ENCODE measurements at places on chromosomes 4 and X.

- DNase-seq, result no peak
Measured at GRCh38 chrX:96361844-96362243, 322.8 kb upstream of the DIAPH2 start.

- DNase-seq, result no peak
Measured at GRCh38 chr4:125268068-125268755, 46.5 kb upstream of the FAT4 start.

- DNase-seq, result no peak
Measured at GRCh38 chrX:132015875-132016274, 7.2 kb upstream of the STK26 start.

DNA sequence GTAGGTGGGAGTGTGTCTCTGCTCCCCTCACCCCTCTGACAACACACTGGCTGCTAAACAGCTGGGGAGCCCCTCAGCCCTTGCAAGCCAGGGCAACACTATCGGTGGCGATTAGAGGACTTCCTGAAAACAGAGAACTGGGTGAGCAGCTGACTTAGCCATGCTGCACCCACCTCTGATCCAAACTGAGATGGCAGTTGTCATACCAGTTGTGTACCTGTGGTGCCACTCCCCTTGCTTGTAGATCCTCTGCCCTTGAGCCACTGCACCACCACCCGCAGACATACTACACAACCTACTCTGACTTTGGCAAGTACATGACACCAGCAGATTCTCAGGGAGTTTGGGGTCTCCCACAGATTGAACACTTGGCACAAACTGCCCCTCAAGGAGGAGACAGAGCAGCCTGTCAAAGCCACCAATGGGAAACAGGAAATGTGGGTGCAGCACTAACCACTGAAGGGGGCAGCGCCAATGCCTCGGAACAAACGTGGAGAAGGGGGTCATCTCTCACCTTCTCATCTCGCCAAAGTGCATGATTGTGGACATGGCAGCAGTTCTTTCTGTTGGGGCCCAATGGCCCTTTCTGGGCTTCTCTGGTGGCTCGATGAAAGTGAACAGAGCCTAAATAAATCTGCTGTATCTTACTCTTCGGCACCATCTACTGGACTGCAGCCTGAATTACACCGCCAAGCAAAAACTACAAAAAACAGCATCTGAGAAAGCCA, 119.8 kb downstream of the NEK1 start:
- peak; percentile 20 for DNase-seq

- no peak for DNase-seq
Measured at GRCh38 chr4:10104991-10105276, 11.7 kb downstream of the WDR1 start.

- no peak for DNase-seq
Measured at GRCh38 chr4:177187371-177187770, 122.3 kb upstream of the NEIL3 start.

DNA sequence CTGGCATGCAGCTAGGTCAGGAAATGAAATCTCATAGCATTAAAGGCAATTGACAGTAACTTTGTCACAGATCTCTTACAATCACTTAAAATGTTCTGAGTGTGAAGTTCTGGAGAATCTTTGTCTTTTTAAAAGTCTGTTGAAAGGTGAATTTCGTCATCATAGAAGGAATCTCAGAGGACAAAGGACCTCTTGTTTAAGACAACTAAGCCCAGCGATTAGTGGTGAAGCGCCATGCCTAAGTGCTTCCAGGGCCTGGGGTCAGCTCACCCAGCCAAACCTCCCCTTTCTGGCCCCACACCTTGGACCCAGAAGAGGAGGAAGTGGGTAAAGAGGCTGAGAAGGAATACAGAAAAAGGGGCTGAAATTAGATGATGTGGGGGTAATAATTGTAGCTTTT, 8.5 kb downstream of the FRMD7 start:
- no peak for DNase-seq

GRCh38 chr4:170202721-170203120, 113.0 kb upstream of the AADAT start:
- DNase-seq, result no peak

- DNase-seq, result no peak
Measured at GRCh38 chrX:102669526-102669925, 18.2 kb downstream of the GPRASP1 start.

DNA sequence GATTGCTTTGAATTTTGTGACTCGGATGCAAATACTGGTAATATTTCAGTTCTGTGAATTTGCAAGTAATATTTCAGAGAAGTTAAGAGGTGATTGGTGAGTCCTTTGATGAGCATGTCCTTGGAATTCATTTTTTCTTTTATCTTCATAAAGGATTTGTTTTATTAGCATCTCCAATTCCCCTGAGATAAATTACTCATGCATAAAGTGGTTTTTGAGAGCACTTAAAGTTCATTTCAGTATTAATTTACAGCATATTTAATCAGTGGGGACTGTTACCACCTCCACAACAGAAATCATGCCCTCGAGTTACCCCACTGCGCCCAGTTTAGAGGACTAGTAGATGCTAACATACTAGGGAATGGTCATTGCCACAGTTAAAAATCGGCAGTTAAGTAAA, 65.0 kb downstream of the ZFX start:
- DNase-seq, result no peak

- no peak for DNase-seq
Measured at GRCh38 chr4:77179519-77179918, 22.5 kb downstream of the CCNG2 start.

GRCh38 chr4:181860157-181860556, 383.0 kb upstream of the TENM3 start:
- DNase-seq, result no peak

DNA sequence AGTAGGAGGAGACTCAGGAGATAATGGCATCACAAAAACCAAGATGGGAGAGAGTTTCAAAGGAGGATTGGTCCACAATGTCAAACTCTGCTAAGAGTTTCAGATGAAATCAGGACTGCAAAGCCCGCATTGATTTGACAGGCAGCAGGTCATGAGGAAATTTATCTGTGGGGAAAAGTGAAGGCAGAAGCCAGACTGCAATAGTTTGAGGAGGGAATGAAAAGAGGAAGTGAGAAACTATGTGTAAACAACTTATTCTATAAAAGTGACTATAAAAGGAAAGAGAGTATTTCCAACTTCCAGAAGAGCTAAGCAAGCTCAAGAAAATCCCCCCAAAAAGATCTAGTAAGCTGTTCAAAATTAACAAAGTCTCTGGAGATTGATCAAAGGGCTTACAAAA, 66.3 kb upstream of the DGKK start:
- no peak for DNase-seq

DNA sequence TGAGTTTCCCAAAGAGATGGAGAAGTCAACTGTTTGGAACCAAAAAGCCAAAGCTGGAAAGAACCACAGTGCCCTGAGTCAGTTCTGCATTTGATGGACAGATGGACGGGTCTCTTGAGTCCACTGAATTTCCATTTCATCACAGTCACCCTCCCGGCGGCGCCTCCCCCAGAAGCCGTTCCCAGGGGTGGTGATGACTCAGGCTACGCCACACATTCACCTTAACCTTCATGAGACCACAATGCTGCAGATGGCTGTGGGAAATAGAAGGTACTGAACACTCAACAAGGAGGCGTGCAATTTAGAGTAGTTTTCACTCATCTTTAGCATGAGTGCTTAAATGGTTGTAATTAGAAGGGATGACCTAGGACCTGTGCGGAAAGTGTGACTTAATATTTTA, 61.3 kb downstream of the STOX2 start:
- no peak for DNase-seq

- no peak for DNase-seq
Measured at GRCh38 chr4:129468624-129469023, 372.7 kb downstream of the C4orf33 start.

DNA sequence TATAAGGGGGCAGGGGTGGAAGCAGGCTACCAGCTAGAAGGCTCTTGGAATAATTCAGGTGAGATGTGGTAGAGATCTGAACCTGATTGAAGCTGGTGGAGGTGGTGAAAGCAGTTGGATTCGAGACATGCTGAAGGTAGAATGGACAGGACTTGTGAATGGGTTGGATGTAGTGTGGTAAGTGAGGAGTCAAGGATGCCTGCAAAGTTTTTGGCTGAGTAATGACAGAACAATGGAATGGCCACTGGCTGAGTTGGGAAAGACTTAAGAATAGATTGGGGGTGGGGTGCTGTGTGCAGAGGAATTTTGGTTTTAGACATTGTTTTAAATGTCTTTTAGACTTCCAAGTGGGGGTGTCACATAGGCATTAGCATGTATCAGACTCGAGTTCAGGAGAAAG, 33.5 kb downstream of the HPF1 start:
- no peak for DNase-seq

DNA sequence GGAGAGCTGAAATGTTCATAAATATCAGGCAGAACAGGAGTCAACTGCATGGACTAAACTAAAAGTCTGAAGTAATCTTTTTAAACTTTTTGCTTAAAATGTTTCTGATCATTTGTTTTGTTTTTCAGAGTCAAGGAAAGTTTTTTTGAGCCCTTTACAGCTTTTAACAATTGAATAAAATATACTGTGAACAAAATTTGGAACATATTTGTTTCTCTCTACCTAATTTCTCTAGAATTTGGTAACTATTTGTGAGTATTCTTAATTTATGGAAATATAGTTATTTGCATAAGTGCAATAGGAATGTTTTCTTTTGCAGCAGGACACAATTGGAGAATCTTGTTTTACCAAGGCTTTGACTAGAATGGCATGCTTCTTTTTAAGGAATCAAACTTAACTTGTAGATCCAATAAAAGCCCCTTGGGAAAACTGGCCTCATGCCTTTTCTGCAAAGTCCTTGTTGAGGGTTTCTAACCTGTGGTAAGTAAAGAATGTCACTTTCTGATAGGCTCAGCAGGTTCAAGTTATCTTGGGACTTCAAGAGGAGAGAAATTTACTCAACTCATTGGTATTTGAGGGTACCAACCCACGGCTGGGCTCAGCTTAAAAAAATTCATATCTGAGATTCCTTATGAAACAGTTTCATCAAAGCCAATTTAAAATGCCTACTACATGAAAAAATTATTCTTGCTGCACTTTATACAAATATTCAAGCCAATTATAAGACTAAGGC, 91.5 kb downstream of the UPRT start:
- no peak for DNase-seq

- DNase-seq, result no peak
Measured at GRCh38 chr4:7426525-7427171, 8.1 kb downstream of the PSAPL1 start.

- no peak for DNase-seq
Measured at GRCh38 chr4:174429701-174430410, 92.4 kb downstream of the HPGD start.

DNA sequence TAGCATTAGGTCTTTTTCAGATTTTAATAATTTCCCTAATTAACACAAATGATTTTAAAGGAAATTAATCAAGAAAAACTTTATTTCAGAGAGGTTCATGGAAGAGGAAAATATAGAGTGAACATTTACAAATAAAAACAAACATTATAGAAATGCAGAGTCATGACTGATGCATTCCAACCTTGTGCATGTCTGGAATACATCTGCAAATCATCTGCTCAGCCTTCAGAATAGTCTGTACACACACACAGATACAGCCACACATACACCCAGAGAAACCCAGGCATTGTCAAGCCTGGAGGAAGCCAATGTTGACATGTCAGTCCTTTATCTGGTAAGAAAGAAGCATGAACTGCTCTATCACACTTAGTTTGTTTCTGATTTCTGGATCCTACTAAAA, 61.3 kb upstream of the NFKB1 start:
- DNase-seq, result no peak

DNA sequence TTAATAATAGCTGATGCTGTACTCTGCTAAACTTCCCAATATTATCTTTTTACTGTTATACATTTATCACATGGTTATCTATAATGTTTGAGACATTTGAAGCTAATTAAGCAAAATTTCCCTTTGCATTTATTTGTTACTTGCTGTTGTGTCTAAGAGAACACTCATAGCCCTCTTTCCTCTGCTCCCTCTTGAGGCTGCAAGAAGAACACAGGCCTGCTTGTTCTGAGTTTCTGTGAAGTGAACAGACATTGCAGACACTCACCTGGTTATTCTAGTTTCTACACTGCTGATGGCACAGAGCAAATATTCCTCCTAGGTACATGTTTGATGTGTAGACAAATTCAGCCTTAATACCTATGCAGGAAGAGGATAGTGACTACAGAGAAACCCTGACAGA, 367.8 kb downstream of the GASK1B start:
- no peak for DNase-seq

DNA sequence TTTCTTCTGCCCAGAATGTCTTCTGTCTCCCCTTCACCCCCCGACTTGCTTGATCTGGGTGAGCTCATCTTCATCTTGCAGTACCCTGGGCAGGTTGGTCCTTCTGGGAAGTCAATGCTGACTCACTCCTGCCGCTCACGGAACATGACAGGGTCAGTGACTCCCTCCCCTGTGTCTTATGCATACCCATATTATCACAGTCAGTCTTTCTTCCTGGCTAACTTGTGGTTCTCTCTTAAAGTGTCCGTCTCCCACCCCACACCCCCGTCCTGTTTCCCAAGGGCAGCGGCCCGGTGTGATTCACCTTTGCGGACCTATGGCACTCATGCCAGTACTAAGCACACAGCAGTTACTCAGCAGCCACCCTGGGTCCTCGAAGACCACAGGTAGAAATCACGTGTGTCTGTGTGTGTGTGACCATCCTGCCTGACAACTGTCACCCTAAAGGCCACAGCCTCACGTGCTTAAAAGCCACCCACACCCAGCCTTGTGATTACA, 17.7 kb downstream of the IQSEC2 start:
- no peak for DNase-seq

GRCh38 chr4:67779631-67780030, 25.4 kb upstream of the GNRHR start:
- no peak for DNase-seq

- DNase-seq, result no peak
Measured at GRCh38 chrX:19670321-19670750, 155.0 kb upstream of the MAP3K15 start.

- no peak for DNase-seq
Measured at GRCh38 chrX:143466130-143466529, 51.1 kb downstream of the SPANXN3 start.

DNA sequence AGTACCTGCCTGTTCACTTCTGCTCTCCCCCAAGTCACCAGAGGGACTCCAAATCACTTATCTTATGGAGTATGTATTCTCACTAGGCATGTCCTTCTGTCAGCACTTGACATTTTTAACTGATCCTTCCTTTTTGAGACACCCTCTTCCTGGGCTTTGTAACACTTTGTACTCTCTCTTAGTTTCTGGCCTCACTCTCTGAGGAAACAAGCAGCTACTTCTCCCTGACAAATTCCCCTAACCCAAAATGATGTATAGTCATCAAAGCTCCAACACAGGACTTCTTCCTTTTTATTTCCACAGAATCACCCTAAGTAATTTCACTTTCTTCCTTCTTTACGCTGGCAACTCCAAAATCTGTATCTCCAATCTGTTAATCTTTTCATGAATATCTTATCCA, 101.8 kb downstream of the ARAP2 start:
- no peak for DNase-seq

DNA sequence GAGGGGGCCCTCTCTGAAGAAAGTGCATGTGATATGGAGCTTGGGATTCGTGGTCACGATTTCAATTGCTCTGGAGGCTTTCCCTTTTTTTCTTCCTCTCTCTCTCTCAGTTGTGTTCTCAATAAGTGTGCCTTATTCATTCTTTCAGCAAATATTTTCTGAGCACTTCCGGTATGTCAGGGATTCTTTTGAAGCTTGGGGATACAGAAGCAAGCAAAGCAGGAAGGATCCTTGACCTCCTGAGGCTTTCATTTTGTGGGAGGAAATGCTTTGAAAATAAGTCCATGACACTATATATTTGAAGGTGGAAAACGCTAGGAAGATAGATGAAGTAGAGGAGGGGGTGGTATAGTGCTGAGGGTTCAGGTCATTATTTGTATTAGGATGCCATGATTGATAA, 12.6 kb upstream of the GABRE start:
- no peak for DNase-seq

GRCh38 chr4:176939445-176939844, 146.7 kb upstream of the VEGFC start:
- no peak for DNase-seq

GRCh38 chr4:112926819-112927218, 122.6 kb upstream of the ANK2 start:
- DNase-seq, result no peak
